ENCODE measurements at places on chromosomes 2 and 18.
A peak's percentile ranks its signal among the peaks of the same experiment; 100 is the strongest.

GRCh38 chr18:13370995-13371625 is 152.6 kb downstream of the LDLRAD4 start:
- no peaks in the 10 kb centered on the region for H3K4me1 ChIP-seq
- no peak overlapping the region for H3K4me3 ChIP-seq
- no peak overlapping the region for H3K27ac ChIP-seq
- DNase-seq = no peak
- H3K27me3 ChIP-seq = no peaks in the 10 kb centered on the region
- H3K36me3 ChIP-seq = no peaks in the 10 kb centered on the region

DNA sequence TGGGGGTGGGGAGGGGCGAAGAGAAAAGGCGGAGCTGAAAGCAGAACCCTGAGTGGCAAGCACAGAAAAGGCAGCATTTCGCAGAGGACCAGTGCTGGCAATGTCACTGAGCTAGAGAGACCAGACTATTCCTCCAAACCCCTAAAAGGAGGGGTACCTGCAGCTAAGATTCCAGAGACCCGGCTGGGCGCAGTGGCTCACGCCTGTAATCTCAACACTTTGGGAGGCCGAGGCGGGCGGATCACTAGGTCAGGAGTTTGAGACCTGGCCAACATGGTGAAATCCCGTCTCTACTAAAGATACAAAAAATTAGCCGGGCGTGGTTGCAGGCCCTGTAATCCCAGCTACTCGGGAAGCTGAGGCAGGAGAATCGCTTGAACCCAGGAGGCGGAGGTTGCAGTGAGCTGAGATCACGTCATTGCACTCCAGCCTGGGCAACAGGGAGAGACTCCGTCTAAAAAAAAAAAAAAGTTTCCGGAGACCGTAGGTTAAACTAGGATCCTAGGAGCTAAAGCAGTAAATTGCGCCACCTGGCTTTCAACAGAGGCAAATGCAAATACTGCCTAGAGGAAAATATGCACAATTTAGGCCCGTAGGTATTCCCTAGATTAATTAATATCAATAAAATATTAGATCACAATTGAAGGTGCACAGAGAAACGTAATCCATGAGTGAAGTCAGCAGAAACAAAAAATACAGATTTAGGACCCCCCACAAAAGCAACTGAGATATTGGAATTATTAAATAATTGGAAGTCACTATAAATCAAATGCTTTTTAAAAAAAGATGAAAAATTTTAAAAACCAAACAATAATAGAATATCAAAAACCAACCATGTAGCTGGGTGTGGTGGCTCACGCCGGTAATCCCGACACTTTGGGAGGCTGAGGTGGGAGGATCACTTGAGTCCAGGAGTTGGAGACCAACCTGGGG is 4.9 kb downstream of the UCN start:
- no peaks in the 10 kb centered on the region for H3K27me3 ChIP-seq
- no peak for DNase-seq
- peak overlapping the region; percentile 55 for H3K4me3 ChIP-seq
- H3K36me3 ChIP-seq = no peaks in the 10 kb centered on the region
- H3K27ac ChIP-seq = peak overlapping the region; percentile 45
- H3K4me1 ChIP-seq = no peaks in the 10 kb centered on the region

GRCh38 chr2:199356412-199356811 is 101.3 kb downstream of the SATB2 start:
- H3K27ac ChIP-seq = no peak overlapping the region
- no peaks in the 10 kb centered on the region for H3K4me1 ChIP-seq
- H3K4me3 ChIP-seq = no peak overlapping the region

- no peak overlapping the region for H3K27ac ChIP-seq
- no peaks in the 10 kb centered on the region for H3K27me3 ChIP-seq
- no peak for DNase-seq
Measured at GRCh38 chr2:123953846-123954245, 71.2 kb upstream of the CNTNAP5 start.
